Dermis blood vessel endothelial cell (primary cell): ENCODE measurements at places on chromosomes 12 and 14. TPM values are rescaled to one million over a fixed set of nuclear protein-coding genes. Genes with fewer than 3 reads are reported as not detected.

Gene RERG
- under 0.01 TPM in 1 of 2 replicates, not detected in the other for total RNA-seq

Gene A2ML1
- total RNA-seq, result 0.28 TPM in 1 of 2 replicates, not detected in the other

Gene FZD10
- total RNA-seq, result 1.0 and 1.7 TPM in 2 replicates

Gene RNF212B
- not detected in 2 replicates for total RNA-seq

Gene ZNF891
- total RNA-seq, result 0.93 and 1.0 TPM in 2 replicates

Gene AHNAK2
- 24.5 and 40.5 TPM in 2 replicates for total RNA-seq

Gene SLC38A6
- total RNA-seq, result 17.8 and 21.4 TPM in 2 replicates

Gene OAS2
- 7.5 and 8.4 TPM in 2 replicates for total RNA-seq

DNA sequence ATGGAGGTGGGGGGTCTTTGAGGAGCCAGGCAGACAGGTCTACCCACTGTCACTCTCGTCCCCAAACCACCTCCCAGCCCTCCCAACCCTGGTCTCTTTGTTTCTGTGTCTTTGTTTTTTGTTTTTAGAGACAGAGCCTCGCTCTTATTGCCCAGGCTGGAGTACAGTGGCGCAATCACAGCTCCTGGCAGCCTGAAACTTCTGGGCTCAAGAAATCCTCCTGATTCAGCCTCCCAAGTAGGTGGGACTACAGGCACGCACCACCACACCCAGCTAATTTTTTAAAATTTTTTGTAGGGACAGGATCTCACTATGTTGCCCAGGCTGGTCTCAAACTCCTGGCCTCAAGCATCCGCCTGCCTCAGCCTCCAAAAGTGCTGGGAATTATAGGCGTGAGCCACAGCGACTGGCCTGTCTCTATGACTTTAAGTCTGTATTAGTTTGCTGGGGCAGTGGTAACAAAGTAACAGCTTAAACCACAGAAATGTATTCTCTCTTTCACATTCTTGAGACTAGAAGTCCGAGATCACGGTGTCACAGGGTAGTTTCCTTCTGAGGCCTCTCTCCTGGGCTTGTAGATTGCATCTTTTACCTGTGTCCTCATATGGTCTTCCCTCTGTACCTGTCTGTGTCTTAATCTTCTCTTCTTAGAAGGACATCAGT is 26.1 kb downstream of the DTX1 start:
- no peak for DNase-seq

GRCh38 chr12:58465418-58465817 is 454.9 kb downstream of the LRIG3 start:
- no peak for DNase-seq

DNA sequence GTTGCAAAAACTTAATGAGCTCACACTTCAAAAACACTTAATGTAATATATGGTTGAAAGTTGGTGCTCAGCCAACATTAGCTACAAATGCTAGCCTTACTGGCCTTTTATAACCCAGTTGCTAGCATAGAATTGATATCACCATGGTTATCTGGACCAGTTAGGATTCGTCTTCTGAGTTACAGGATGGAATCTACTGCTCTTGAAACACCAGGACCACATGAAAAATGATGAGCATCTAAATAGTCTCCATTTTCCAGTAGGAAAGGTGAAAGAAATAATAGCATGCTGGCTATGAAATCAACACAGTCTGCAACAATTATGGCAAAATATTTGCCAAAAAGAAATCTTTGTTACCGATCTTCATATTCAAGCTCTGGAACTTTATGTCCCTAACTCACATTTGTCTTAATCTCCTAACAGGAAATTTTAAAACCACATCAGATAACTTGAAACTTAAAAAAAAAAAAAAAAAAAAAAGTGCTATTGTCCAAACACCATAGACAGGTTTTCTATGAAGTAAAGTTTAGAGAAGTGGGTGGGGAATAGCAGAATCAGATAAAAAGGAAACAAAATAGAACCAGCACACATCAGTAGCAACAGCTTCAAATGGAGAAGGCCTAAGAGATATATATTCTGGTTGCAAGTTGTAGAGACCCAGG is 12.6 kb upstream of the CD69 start:
- DNase-seq, result no peak

DNA sequence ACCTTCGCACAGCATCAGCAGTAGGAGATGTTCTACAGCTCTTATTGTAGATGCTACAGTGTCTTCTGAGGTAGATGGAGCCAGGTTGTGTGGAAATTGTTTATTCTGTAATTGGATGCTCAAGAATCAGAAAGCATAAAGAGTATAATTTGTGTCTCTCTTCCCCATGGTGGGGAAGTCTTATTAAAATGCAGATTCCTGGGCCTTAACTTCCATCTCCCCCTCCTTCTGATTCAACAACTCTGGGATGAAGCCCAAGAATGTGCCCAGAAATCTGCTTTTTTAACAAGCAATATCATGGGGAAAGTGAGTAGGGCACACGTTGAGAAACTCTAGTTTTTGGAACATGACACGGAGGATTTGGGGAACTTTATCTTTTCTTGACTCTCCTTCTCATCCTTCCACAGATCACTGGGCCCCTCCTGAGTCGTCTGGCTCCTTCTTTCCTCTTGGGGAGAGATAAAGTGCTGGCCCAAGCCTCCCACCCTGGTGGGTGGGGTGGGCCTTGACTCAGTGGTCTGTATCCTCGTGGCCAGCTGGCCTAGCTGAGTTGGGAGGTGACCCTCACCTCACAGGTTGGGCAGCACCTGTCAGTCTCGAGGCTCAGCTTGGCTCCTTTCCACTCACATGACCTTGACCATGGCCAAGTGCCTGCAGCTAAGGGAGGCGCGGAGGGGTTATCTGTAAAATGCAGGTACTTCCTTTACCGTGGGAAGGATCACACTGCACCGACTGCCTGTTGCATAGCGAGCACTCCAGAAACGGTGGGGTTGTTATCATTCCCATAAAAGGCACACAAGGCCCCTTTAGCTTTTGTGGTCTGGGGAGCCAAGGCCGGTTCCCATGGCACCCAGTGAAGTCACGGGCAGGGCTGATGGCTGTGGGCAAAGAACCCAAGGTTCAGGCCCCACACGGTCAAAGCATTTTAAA is 141.9 kb downstream of the CHST11 start:
- peak; percentile 28 for DNase-seq

GRCh38 chr14:93629643-93630042 is 158.6 kb downstream of the PRIMA1 start:
- no peak for DNase-seq

GRCh38 chr12:94261119-94261518 is 112.7 kb downstream of the PLXNC1 start:
- DNase-seq, result no peak

DNA sequence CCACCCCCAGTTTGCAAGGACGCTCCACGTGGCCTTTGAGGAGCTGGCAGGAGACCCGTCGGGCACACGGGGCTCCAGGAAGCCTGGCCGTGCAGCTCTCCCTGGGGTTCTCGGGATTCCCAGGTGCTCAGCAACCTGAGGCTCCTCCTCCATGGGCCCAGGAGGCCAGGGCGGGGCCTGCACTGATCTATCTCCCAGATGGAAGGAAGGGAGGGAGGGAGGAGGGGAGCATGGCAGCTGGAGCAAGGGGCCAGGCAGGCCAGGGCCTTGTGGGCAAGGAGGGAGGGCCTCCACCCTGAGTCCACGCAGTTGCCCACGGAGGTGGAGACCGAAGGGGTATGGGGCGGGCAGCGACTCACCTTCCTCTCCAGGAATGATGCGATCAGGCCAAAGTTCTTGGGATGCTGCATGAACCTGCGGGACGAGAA is 127.3 kb downstream of the RFLNA start:
- no peak for DNase-seq

- no peak for DNase-seq
These were observed 151.7 kb upstream of the RTL1 start for GRCh38 chr14:101055106-101055662.

- no peak for DNase-seq
These were observed 4.1 kb downstream of the C12orf75 start for GRCh38 chr12:105334582-105334981.

DNA sequence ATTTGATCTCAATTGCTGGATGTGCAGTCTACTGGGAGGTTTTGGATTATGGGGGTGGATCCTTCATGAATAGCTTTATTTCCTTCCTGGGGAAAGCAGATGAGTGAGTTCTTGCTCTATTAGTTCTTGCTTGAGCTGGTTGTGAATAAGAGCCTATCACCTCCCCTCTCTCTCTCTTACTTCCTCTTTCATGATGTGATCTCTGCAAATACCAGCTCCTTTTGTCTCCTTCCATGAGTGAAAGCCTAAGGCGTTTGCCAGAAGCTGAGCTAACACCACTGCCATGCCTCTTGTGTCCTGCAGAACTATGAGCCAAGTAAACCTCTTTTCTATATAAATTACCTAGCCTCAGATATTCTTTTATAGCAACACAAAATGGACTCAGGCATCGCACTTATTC is 302.7 kb downstream of the CCER1 start:
- DNase-seq, result no peak

- DNase-seq, result no peak
These were observed 285.9 kb upstream of the TMPO start for GRCh38 chr12:98229540-98229924.

GRCh38 chr14:75675265-75675960 is 14.4 kb downstream of the TTLL5 start:
- no peak for DNase-seq

DNA sequence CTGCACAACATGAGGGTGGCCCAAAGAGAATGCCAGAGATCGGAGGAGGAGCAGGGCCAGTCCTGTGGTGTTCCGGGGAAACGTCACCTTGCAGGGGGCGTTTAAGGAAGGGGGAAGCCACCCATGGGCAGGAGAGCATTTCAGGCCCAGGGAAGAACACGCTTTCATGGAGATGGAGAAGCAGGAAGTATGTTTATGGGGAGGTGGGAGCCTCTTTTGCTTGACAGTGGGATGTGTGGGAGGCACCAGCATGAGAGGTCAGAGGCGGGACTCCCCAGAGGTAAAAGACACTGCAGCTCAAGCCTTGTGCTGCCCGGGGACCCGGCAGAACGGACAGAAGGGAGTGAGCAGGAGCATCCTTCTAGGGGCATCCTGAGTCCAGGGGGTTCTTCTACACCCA is 1.3 kb upstream of the LRTM2 start:
- no peak for DNase-seq
